ENCODE measurements at places on chromosomes 11 and 22. TPM values are rescaled to one million over a fixed set of nuclear protein-coding genes. Genes with fewer than 3 reads are reported as not detected.

The OR2AG2 gene
- total RNA-seq, result 0.11 TPM

The CLTCL1 gene
- 4.4 TPM for total RNA-seq

The VEGFB gene
- total RNA-seq, result 85.8 TPM

The KRTAP5-7 gene
- 0.25 TPM for total RNA-seq

The TP53I11 gene
- total RNA-seq, result 73.1 TPM

The OR52A1 gene
- 0.02 TPM for total RNA-seq

The SPDYC gene
- not detected for total RNA-seq

The SLC15A3 gene
- 5.0 TPM for total RNA-seq

The MISFA gene
- 7.6 TPM for total RNA-seq

The DTX4 gene
- total RNA-seq, result 37.7 TPM

The RTN4R gene
- total RNA-seq, result 9.5 TPM

The C1QTNF4 gene
- 4.7 TPM for total RNA-seq

The SIAE gene
- 8.8 TPM for total RNA-seq

The RCE1 gene
- 27.0 TPM for total RNA-seq

The OR2D2 gene
- 0.41 TPM for total RNA-seq

The XKR3 gene
- not detected for total RNA-seq

The ROBO4 gene
- total RNA-seq, result not detected

The MPZL3 gene
- 5.0 TPM for total RNA-seq

The SYCE3 gene
- not detected for total RNA-seq

The JHY gene
- total RNA-seq, result 7.4 TPM

The OR51L1 gene
- total RNA-seq, result not detected

The OR5D16 gene
- not detected for total RNA-seq

The SLC22A25 gene
- not detected for total RNA-seq

The BIK gene
- 9.9 TPM for total RNA-seq

The SERHL2 gene
- 2.6 TPM for total RNA-seq

The FOSL1 gene
- total RNA-seq, result 3.1 TPM

The MUC15 gene
- 2.6 TPM for total RNA-seq

The ST3GAL4 gene
- 17.4 TPM for total RNA-seq

The MRGPRX4 gene
- not detected for total RNA-seq

The KCNK7 gene
- total RNA-seq, result 0.95 TPM

The MMP8 gene
- total RNA-seq, result not detected

The CHRM1 gene
- 0.11 TPM for total RNA-seq

The LRRC32 gene
- total RNA-seq, result 37.9 TPM

The KCNE3 gene
- total RNA-seq, result 5.0 TPM

The RTN4RL2 gene
- total RNA-seq, result 0.63 TPM

The OR10G6 gene
- total RNA-seq, result not detected

The ISX gene
- total RNA-seq, result 2.6 TPM

The CCDC116 gene
- total RNA-seq, result 1.3 TPM

The KCNK4 gene
- total RNA-seq, result 0.58 TPM

The HEPACAM gene
- total RNA-seq, result 0.07 TPM

The ASCL2 gene
- 0.36 TPM for total RNA-seq

The OR51B5 gene
- total RNA-seq, result 1.1 TPM

The SAA2 gene
- total RNA-seq, result not detected

The VPREB1 gene
- total RNA-seq, result not detected

The KCNJ1 gene
- total RNA-seq, result not detected

Data from mesothelial cell of epicardium (in vitro differentiated cells).